ENCODE measurements at places on chromosomes 6 and 20.

DNA sequence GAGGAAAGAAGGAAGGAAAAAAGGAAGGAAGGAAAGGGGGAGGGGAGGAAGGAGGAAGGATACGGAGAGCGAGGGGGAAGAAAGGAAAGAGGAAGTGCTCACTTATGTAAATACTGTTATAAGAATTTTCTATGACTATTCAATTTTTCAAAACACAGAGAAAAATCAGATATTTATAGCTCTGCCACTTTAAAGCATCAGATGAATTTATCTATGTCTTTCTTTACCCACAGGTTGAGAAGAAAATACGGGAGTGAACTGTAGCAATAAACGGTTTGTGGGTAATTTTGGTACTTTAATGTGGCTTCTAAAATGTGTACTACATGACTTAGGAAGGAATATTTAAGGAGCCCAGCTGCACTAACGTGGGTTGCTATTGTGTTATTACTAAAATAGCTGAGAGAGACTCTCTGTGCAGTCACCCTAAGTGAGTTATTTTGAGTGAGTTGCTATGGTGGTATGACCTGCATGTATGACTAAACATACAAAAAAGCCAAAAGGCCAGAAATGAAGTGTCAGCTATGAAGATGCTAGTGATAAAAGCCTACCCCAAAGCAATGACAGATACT is 225.5 kb downstream of the SOD2 start:
- DNase-seq = no peak

DNA sequence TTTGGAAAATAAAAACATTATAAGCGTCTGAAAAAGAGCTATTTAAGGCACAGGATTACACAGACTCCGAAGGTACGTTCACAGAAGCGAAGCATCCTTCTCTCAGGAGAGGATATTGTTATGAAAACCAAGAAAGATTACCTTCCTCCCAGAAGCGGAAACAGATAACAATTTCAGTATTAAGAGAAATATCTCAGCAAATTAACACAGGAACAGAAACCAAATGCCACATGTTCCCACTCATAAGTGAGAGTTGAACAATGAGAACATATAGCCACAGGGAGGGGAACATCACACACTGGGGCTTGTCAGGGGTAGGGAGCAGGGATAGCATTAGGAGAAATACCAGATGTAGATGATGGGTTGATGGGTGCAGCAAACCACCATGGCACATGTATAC is 109.7 kb downstream of the CDK19 start:
- DNase-seq = no peak

- DNase-seq = no peak
These were observed 508.0 kb downstream of the QKI start for GRCh38 chr6:163922562-163922961.

GRCh38 chr20:52800734-52801627 is 171.2 kb upstream of the TSHZ2 start:
- DNase-seq = no peak

GRCh38 chr6:55281215-55281614 is 46.1 kb upstream of the GFRAL start:
- DNase-seq = no peak

GRCh38 chr6:128494440-128494839 is 26.0 kb downstream of the PTPRK start:
- DNase-seq = no peak

- DNase-seq = no peak
These were observed 150.7 kb downstream of the PKHD1 start for GRCh38 chr6:51936531-51937290.

- no peak for DNase-seq
These were observed 266.0 kb downstream of the TSHZ2 start for GRCh38 chr20:53238121-53238660.

DNA sequence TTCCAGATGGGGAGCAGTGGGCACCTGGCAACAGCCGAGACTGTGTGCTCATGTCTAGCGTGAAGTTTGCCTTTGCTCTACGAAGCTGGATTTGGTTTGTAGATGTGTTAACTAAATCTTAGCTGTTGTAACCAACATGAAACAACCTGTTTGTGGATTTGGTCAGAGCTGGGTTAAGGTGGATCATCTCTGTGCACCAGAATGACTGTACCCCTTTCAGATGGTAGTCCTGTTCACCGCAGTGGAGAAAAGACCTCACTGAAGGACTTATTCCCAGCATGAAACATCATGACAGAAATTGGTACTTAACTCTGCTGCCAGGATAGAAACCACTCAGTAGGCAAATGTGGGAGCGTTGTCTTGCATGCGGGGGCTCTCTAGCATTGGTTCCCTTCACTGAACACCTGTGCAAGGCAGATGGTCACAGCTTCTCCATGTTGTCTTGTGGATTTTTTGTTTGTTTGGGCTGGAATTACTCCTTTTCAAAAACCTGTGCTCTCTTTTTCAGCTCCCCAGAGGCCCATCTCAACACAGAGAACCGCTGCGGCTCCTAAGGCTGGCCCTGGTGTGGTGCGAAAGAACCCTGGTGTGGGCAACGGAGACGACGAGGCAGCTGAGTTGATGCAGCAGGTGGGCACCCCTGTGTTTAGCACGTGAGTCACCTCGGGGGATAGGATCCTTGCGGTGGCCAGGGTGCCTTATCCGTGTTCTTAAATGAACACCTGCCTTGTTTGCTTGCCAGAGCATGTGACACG is 19.3 kb upstream of the EFCAB8 start:
- DNase-seq = no peak

- no peak for DNase-seq
These were observed 22.8 kb upstream of the BHLHE23 start for GRCh38 chr20:63029358-63030121.

GRCh38 chr6:124962639-124963415 is 590 bp downstream of the RNF217 start:
- DNase-seq = no peak

- DNase-seq = peak; percentile 77
These were observed 557 bp upstream of the DYNLRB1 start for GRCh38 chr20:34515484-34516246.

GRCh38 chr20:6157345-6157744 is 34.5 kb upstream of the FERMT1 start:
- no peak for DNase-seq

DNA sequence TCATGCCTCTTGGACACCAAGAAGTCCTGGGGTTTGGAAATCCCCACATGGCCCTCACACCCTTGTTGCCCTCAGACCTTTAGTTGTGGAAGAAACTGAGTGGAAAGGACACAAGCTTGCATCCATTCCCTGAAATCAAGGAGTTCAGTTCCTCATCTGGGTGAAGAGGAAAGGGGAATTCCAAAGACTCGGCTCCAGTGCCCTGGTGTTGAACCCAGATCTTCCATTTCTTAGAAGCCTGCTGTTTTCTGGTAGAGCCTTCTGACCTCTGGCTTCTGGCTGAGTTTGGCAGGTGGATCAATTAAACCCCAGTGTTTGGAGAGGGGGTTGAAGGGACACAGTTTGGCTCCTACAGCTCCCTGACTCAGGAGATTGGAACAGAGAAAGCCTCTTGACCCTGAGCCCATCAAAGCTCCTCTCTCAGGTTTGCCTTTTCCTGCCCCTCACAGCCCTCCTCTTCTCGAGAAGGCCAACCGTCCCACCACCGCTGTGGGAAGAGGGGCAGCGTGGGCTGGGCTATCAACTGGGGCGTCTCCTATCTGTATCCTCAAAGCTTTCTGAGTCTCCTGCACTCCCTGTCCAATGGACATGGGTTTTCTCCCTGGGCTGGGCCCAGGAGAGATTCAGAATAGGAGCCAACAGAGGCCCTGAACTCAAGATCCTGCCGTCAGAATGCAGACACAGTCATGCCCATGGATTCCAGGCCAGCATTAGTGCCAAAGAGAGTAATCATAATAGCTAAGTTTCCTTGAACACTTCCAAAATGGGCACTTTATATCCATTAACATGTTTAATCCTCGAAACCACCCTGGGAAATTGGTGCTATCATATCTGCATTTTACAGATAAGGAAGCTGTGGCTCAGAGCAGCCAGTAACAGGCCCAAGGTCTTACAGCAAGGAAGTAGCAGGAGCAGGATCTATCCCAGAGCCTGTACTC is 146.2 kb downstream of the VEGFA start:
- DNase-seq = no peak

DNA sequence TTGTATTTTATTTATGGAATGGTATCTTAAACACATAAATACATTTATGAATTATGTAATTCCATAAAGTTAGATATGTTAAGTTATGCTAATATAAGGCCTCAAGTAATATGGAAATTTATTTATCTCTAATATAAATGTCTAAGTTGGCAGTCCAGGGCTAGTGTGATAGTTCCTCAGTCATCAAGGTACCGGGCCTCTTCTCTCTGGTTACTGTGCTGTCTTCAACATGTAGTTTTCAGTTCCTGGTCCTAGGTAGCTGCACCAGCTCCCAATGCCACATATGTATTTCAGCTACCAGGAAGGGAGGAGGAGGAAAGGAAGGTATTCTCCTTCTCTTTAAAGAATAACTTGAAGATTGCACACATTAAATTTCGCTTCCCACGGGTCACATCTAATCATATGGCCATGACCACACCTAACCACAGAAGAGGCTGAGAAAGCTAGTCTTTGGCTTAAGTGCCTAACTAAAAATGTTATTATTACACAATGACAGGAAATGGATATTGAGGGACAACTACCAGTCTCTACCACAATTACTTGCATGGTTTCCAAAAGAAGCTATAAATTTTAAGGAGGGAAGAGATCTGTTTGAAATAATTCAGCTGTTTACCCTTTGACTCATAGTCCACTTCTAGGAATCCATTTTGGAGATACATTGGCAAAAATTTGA is 68.6 kb downstream of the BCKDHB start:
- DNase-seq = no peak

DNA sequence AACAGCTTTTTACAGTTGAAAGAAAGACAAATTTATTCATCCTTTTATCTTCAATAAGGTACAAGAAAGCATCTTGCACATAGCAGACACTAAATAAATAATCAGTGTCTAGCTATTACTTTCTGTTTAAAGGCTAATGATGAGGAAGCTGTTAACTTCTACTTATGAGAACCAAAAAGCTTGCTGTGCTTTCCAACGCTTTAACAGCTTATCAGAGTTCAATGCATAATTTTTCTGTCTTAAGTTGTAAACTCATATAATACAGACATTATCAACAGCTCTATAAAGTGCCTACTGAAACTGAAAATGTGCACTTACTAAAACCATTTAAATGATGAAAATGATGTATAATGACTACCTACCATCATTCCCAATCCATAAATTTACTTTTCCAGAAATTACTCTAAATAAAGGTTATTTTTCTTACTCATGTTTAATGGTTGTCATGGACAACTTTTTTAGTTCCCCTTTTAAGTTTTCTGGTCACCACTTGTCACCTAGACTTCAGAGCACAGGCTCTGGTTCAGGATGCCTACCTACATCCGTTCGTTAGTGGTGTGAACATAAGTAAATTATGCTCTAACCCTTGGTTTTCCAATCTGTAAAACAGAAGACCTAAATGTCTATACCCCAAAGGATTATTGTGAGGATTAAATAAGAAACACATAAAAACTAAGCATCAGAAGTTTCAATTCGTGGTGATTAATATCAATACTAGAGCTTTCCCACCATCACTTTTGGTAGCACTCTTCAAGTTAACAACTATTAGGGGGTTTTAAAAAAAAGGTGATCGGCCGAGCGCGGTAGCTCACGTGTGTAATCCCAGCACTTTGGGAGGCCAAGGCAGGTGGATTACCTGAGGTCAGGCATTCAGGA is 8.0 kb downstream of the PNISR start:
- DNase-seq = no peak

DNA sequence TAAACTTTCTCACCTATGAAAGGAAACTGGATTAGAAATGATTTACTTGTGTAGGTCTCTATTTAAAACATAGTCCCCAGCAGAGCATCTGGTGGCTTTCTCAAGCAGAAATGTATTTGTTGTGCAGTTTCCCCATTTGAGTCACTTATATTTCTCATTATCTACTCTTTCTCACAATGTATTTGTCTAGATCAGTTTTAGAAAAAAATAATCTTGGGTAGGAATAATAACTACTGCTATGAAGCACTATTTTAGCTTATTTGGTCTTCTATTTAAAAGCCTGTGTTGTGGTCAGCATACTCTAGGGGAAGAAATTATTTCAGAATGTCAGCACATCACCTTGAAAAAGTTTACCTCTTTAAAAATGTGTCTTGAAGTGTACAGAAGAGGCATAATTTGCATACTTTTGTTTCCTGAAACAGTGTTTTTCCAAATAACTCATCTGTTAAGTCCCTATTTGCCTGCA is 60.9 kb upstream of the PRL start:
- no peak for DNase-seq

DNA sequence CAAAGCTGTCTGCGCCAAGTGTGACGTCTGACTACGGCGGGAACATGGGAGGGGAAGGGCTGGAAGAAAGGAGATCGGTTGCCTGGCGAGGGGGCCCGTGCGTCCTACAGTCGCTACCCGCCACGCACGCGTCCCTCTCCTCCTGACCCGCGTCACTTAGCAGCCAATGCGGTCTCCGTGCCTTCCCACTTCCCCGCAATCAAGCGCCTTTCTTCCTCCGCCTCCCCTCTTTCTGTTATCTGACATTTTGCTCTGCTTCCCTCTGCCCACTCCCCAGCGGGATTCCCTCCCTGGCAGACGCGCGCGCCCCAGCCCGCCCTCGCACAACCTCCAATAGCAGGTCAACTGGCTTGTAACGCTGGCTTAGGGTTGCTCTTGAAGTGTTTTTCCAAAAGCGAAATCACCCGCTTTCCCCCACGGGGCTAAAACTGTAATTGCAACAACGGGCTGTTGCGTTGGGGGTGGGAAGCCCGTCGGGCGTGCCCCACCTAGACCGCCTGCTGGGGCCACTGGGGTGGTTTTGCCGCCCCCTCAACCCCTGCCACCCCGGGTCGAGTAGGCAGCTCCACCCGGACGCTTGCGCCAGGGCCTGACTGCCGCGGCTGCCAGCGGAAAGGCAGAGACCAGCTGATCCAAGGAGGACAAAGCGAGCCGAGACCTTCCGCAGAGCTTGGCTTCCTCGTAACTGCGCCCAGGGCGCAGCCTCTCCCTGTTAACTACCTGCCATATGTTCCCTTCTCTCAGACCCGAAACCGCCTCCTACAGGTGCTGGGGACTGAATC is 6.2 kb upstream of the SOX4 start:
- DNase-seq = peak; percentile 10

- DNase-seq = no peak
These were observed 82.2 kb upstream of the MAFB start for GRCh38 chr20:40771308-40771610.

DNA sequence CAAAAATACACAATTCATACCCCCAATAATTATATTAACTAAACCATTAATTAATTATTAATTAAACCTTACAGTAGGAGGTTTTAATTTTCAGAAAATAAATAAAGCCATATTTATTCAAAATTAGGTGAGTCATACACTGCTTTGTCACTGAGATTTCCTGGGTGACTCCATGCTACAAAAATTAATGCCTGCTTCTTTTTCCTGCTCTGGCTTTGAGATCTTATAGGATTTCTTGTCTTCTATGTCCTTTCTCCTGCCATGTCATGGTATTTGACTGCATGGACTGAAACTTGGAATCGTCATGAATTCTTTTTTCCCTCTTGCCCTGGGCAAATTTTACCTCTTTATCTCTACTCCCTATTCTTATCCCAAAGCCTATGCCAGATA is 133.2 kb downstream of the PHACTR1 start:
- no peak for DNase-seq

Data from CD4-positive, alpha-beta T cell treated with Interleukin-12 subunit alpha and Interleukin-12 subunit beta, for 1 hour (primary cell).